Left lobe of liver (tissue), 2 donors: ENCODE measurements at places on chromosomes 4 and X. TPM values are rescaled to one million over a fixed set of nuclear protein-coding genes. Genes with fewer than 3 reads are reported as not detected.

The TCEAL5 gene
- total RNA-seq = not detected

The SSX4B gene
- total RNA-seq = not detected

The USP53 gene
- total RNA-seq = 5.6 TPM

The TEX13C gene
- total RNA-seq = not detected

The PDGFRA gene
- 15.5 TPM for total RNA-seq

The PGRMC2 gene
- 60.9 TPM for total RNA-seq

The GJB1 gene
- 255 TPM for total RNA-seq

The MCUB gene
- total RNA-seq = 1.8 TPM

The CPZ gene
- 0.45 TPM for total RNA-seq

The SHOX gene
- total RNA-seq = not detected

The TMEM35A gene
- total RNA-seq = not detected

The GAGE12G gene
- not detected for total RNA-seq

The CTAG1B gene
- total RNA-seq = not detected

The UCP1 gene
- not detected for total RNA-seq

The GPRASP1 gene
- total RNA-seq = 1.4 TPM

The ITGB1BP2 gene
- 1.0 TPM for total RNA-seq

The ZAR1 gene
- total RNA-seq = not detected

The FGA gene
- 15,070 TPM for total RNA-seq

The FRG2 gene
- not detected for total RNA-seq

The SYP gene
- total RNA-seq = 0.10 TPM

The UBA1 gene
- total RNA-seq = 87.2 TPM

The FANCB gene
- 0.13 TPM for total RNA-seq

The GLRA3 gene
- total RNA-seq = not detected

The HPGDS gene
- 0.10 TPM for total RNA-seq
